Subcutaneous preadipocyte (primary cell): ENCODE measurements at places on chromosomes 2 and 18. TPM values are rescaled to one million over a fixed set of nuclear protein-coding genes. Genes with fewer than 3 reads are reported as not detected.

Gene FOXD4L1
- total RNA-seq: under 0.01 TPM in 1 of 2 replicates, not detected in the other

Gene C2orf66
- total RNA-seq: under 0.01 TPM in 1 of 2 replicates, not detected in the other

Gene DCC
- total RNA-seq: under 0.01 TPM in 1 of 2 replicates, not detected in the other

Gene RGPD4
- not detected in 2 replicates for total RNA-seq

Gene SERPINB5
- total RNA-seq: not detected in 2 replicates

Gene RNF125
- 1.8 and 2.3 TPM in 2 replicates for total RNA-seq

Gene DSG1
- total RNA-seq: not detected in 2 replicates

Gene EMILIN1
- total RNA-seq: 36.7 and 51.6 TPM in 2 replicates

Gene KLHL14
- total RNA-seq: not detected in 2 replicates

Gene CRYGD
- not detected in 2 replicates for total RNA-seq
